Lung (tissue), 17 donors: ENCODE measurements at places on chromosomes 5 and 9. TPM values are rescaled to one million over a fixed set of nuclear protein-coding genes. Genes with fewer than 3 reads are reported as not detected.

DNA sequence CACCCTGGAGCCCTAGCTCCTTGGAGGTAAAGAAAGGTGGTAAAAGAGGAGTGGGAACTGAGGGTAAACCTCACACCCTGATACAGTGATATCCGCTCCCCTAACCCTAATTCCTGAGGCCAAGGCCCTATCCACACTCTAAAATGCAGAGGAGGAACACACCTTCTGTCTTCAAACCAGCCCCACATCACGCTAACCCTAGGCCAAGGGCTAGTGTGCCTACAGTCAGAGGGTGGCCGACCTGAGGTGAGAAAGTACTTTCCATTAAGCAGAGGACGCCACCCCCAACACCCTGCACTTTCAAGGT lies 590 bp downstream of the HDAC3 start:
- DNase-seq: no peak

SPINK6 gene
- not detected for polyA plus RNA-seq

CDX1 gene
- polyA plus RNA-seq: 0.28 TPM

DCP2 gene
- polyA plus RNA-seq: 12.9 TPM

DNA sequence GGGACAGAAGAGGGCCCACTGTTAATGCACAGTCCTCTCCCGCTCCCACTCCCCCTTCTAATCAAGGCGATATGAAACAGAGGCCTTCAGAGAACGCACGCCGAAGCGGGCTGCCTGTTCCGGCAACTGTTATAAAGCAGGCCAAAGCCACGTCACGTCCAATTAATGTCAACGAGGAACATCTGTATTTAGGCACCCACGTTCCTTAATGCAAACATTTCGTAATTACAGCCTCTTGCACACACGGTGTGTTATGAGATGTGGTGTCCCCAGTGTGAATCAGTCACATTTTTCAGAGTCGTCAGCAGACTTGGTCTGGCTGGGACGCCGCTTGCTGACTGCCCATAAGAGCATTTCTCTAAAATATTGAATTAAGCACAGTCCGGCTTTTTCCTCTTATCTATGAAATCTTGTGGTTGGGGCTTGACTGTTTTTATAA lies 339.0 kb downstream of the NSG2 start:
- peak; percentile 62 for DNase-seq

DNA sequence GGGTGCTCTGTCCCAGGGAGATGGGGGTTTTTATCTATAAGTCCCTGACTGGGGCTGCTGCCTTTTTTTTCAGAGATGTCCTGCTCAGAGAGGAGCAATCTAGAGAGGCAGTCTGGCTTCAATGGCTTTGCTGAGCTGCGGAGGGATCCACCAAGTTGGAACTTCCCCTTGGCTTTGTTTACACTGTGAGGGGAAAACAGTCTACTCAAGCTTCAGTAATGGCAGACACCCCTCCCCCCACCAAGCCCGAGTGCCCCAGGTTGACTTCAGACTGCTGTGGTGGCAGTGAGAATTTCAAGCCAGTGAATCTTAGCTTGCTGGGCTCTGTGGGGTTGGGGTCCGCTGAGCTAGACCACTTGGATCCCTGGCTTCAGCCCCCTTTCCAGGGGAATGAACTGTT lies 375.8 kb downstream of the RAB3C start:
- DNase-seq: no peak

- peak; percentile 99 for DNase-seq
Observed at GRCh38 chr5:78504704-78505677, 143.6 kb downstream of the LHFPL2 start.

DNA sequence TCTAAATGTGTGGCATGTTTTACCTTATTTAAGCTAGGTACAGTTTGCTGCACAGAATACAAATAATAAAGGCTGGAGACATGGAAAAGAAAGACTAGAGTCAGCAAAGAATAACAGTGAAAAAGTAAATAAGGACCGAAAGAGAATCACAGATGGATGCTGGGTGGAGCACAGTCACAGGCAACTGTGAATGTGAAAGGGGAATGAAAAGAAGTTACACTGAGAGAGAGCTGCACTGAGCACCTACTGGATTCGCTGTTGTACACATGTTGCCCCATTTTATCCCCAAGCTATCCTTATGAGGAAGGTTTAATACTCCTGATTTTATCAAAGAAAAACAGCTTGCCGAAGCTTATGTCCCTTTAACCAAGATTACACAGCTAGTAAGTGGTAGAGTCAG lies 165.4 kb upstream of the RGMB start:
- DNase-seq: no peak

MARVELD2 gene
- polyA plus RNA-seq: 5.6 TPM
